Kidney glomerular epithelial cell (primary cell): ENCODE measurements at places on chromosomes 5 and 9.
A peak's percentile ranks its signal among the peaks of the same experiment; 100 is the strongest.

DNA sequence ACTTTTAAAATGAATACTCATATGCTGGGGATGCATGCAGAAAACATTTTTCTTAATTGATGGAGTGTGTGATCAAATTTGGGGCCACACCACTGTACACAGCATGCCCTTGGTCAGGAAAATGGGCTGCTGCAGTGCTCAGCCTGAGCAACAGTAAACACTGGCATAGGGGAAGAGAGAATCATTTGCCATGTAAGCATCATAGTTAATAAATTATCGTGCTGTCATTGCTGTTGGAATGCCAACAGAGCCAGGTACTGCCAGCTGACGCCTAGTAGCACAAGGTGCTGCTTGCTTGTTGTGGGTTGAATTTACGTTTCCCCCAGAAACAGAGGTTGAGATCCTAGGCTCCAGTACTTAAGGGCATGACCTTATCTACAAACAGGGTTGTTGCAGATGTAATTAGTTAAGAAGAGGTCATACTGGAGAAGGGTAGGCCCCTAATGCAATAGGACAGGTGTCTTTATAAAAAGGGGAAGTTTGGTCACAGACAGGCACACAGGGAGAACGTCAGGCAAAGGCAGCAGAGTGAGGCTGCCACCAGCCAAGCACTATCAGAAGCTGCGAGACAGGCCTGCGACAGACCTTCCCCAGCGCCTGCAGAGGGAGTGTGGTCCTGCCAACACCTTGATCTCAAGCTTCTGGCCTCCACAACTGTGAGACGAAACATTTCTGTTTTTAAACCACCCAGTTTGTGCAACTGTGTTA, 25.3 kb downstream of the DAP start:
- peak; percentile 57 for DNase-seq

DNA sequence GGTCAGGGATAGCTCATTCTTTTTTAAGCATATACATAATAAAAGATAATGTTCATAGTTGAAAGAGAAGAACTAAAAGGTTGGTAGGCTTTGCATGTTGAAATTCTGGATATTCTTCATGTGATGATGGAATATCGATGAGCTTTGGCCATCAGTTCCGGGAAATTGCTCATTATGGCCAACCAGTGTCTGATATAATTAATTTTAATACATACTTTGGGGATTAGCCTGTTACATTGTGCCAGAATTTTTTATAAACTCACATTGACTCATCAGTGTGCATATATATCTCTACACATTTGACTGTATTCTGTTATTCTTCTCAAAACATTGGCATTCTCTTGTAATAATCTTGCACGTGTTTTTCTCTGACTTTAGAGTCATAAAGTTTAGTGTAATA, 84.3 kb downstream of the NNT start:
- DNase-seq: no peak

DNA sequence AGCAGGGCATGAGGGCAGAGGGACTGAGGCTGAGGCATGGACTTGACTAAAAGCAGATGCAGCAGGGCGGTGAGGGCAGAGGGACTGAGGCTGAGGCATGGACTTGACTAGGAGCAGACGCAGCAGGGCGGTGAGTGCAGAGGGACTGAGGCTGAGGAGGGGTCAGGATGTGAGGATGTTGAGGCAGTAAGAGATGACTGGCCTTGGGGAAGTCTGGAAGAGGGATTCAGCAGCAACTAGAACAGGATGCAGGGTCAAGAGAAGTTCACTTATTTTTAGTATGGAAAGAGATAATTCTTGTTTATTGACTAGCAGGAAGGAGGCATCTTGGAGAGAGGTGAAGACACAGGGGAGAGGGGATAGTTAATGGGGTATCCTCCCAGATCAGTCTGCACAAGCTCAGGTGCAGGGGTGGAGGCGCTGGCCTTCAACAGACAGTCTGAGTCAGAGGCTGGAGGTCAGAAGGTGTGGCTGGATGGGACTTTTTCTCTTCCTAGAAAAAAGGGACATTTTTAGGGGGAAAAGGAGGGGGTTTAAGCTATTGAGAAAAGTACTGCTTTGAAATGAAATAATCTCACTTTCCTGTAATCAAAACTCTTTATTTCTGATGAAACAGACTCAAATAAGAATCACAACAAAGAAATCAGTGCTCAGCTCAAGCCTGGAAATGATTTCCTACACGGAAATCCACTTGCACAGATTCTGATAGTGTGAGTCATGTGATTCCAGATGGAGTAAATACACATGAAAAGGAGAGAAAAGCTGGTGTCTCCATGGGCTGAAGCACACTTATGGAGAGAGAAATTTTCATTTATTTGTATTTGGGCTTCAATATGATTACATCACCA, 130.9 kb downstream of the PALM2AKAP2 start:
- peak; percentile 49 for DNase-seq

DNA sequence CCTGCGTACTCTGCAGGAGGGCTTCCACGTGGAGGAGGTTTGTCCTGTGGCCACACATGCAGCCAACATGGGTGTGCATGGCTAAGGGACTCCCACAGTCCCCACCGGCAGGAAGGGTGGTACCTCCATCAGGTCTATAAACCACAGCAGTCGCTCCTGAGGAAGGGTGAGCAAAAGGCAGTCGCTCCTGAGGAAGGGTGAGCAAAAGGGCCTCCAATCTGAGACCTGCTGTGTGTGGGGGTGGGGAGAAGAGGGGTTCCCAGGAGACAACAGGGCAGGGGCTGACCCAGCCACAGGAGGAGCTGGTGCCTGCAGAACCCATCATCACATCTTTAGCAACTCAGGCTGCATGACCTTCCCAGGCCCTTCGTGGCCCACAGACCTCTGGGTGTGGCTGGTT, 30.3 kb upstream of the AKNA start:
- DNase-seq: no peak

GRCh38 chr9:129164246-129164930, 13.7 kb downstream of the IER5L start:
- no peak for DNase-seq

- no peak for DNase-seq
Measured at GRCh38 chr9:137478613-137478961, 19.5 kb upstream of the NSMF start.

DNA sequence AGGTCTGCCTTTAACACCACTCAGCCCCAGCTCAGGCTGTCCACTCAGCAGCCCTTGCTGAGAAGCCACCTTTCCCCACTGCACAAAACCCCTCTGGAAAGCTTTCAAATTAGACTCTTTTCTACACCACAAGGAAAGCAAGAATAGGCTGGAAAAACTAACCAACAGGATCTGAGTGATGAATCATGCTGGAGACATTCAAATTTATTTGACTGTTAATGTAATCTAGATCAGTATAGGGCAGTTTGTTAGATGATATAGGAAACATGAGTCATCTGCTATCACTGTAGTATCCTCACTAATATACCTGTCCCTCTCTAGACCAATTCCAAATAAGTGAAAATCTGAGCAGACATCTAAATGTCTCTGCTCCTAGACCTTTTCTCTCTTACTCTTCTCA, 127.8 kb upstream of the PAM start:
- DNase-seq: peak; percentile 22

DNA sequence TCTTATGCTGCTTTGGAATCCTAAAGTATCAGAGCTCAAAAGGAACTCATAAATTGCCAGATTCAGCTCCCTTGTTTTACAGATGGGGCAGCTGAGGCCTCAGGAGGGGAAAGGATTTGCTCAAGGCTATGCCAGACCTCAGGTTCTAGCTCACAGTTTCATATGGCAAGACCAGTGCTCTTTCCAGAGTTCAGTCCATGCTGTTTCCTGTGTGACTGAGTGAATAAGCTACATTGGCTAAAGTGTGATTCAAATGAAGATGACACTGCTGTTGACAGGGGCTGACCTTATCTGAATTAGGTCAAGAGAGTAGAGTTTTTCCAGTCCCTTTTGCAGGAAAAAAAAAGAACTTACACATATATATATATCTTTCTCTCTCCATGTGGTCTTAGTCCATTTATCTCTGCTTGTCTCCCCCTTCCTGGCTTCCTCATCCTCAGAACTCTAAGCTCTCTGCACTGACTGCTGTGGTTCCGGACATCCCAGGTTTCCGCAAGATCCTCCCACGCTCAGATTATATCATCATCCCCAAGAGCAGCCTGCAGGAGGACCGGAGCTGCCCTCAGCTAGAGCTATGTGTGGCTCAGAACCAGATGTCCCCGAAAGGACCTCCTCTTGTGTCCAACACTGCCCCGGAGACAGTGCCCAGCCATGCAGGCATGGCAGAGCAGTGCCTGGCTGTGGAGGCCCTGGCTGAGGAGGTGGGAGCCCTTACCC, 9.3 kb downstream of the HMGXB3 start:
- DNase-seq: no peak

DNA sequence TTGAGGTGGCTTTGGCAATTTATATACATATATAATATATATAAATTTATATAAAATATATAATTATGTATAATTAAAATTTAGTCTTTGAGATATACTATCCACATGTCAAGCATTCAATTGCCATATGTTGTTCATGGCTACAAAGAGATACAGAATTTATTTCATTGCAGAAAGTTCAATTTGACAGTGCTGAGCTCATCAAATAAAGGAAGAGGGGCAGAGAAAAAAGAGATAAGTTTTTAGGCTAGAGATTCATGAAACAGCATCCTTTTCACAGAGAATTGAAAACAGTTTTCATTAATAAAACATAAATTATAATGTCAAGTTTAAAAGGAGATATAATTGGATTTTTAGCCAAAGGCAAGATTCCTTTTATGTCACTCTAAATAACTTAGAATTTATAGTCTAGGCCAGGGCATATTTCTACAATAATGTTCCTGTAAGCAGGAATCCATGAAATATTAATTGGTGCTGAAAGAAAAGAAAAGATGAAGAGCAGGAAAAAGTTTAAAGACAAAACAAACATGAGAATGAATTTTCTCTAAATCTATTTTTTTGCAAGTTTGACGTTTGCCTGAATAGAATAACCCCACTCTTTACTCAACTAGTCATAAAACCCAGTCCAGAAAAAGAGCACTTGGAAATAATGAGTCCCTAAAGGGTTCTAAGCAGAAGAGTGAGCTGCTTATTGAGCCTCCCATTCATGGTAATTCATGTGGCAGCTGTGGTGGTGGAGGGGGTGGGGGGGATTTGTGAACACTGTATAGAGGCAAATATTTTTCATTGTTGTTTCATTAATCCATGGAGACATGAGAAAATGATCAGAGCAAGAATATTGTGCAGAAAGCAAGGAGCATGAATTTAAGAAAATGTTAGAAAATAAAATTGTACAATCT, 1279.5 kb downstream of the CDH12 start:
- DNase-seq: no peak

DNA sequence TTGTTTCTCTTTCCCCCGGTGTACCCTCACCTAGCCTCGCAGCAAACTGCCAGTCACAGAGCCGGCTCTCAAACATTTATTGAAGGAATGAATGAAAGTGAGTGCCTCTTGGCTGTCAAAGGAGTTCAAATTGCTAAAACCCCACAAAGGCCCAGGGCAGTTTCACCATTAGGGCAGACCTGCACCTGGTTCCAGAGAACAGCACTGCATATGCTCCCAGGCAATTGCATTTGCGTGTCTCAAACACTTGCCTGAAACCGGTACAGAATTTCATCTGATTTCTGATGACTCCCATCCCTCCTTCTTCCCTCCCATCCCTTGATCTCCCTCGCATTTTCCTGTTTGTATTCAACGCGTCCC, 165.6 kb upstream of the ZNF462 start:
- DNase-seq: no peak

DNA sequence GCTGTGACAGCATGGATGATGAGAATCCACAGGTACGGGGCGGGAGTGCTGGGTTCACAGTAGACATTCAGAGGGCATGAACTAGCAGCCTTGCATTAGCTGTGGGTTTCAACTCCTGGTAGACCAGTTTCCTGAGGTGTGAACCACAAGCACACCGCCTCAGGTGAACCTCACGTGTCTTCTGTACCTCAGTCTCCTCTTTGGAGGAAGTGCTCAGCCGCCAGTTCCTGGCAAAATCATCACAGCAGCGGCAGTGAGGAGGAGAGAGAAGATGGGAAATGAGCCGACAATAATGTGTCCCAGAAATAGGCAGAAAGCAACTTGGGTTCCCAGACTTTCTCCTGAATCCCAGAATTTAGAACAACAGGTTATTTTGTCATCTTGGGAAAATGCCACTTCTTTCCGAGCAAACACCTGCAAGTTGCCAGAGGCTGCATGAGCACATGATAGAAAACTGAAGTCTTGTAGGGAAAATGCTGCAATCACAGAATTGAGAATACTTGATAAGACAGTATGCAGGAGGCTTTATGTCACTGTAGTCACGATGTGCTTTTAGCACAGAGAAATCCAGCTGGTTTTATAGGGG, 258.5 kb downstream of the AOPEP start:
- no peak for DNase-seq

- no peak for DNase-seq
Measured at GRCh38 chr9:93148721-93149120, 14.7 kb upstream of the NINJ1 start.

DNA sequence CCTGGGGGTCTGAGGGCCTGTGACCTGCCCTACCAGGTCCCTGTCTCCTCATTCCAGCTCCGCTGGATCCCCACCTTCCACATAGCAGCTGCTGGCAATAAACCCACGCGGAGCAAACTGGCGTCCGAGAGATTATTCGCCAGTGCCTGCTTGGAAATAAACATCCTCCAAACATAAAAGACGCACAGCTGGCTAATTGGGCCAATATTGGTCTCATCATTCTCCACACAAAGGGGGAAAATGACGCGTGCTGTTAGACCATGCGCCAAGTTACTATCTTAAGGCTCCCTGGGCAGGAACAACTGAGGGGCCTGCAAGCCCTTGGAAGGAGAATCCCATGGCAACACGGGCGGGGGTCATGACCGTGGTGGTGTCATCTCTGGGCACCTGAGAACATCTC, 73.3 kb upstream of the SARDH start:
- DNase-seq: no peak

- peak; percentile 89 for DNase-seq
Measured at GRCh38 chr5:157390551-157391297, 69.3 kb upstream of the NIPAL4 start.

- no peak for DNase-seq
Measured at GRCh38 chr5:136051486-136052220, 22.9 kb downstream of the TGFBI start.

- DNase-seq: no peak
Measured at GRCh38 chr5:51487952-51488351, 104.7 kb downstream of the ISL1 start.
